Fibroblast of skin of left biceps (primary cell): ENCODE measurements at places on chromosomes 2 and 18.

- DNase-seq, result no peak
Measured at GRCh38 chr2:128108166-128108565, 17.2 kb downstream of the UGGT1 start.

GRCh38 chr2:221170548-221170947 lies 401.6 kb downstream of the EPHA4 start:
- DNase-seq, result no peak

DNA sequence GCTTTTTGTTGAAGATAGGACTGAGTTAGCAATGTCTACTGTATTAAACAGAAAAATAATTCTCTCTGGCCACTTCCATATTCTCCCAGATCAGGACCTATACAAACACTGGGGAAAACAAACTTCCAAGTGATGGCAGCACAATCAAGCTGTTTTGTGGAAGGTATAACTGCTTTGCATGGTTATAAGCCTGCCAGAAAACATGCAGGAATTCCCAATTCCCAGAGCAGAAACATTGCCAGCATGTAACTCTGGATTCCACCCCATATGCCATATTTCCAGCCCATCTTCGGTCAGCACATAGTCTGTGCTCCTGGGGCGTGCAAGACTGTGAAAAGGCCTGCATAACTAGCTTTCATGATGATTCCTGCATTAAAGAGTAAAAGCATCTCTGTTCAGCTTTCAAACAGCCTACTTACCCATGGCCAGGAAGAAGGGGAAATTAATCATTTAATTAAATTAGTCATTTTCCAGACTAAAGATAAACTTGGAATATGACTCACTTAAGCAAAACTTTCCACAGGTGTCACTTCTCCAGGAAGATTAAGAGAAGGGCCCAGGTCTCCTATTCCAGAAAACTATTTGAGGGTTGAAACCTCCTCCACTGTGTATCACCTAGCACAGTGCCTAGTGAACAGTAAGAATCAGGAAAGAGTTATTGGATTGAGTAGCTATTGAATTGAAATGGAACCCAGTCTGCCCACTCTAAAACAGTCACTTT lies 280.5 kb downstream of the NRXN1 start:
- no peak for DNase-seq

GRCh38 chr2:206642075-206643025 lies at the start of gene FAM237A:
Gene FAM237A (plus strand): TSS chr2:206642487. CDS start chr2:206644237, 1,750 bp downstream.
- DNase-seq, result peak; percentile 22

DNA sequence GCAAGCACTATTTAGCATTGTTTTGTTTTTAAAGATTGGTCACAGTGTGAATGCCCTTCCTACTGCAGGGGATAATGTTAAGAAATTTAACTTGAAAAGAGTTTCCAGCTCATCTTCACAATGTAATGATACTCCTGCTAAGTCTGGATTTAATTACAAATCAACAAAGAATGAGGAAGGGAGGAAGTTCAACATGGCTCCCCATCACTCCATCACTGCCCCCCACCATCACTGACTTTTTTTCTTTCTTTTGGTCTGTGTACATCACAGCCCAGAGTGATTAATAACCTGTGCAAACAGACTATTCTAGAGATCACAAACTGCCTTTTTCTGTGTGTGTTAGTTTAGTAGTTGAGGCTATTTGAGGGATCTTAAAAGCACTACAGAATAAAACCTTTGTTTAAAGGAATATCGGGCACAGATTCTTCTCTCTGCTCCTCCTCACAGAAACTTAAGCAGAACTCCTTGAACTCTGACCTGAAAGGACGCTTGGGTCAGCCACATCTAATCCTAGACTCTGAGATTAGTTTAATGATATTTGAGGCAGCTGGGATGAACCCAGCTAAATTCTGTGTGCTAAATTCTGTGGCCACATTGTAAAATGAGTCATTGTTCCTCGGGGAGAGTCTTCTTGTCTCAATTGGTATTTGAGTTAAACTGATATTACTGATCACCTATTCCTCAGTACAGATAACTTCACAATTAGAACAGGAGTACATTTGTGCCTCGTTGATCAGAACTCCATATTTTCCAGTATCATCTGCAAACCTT lies 47.8 kb downstream of the SATB2 start:
- no peak for DNase-seq

DNA sequence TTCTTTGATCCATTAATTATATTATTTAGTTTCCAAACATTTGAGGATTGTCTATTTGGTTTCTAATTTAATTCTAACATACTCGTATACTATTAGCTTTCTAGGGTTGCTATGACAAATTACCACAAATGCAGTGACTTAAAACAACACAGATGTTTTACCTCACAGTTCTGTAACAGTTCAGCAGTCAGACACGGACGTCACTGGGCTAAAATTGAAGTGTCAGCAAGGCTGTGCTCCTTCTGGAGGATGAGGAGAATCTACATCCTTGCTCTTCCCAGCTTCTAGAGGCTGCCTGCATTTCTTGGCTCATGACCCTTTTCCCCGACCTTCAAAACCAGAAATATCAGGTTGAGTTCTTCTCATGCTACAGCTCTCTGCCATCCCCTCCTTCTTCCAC lies 117.6 kb downstream of the TFCP2L1 start:
- DNase-seq, result no peak

- no peak for DNase-seq
Measured at GRCh38 chr2:238107525-238108422, 7.6 kb downstream of the ESPNL start.

- DNase-seq, result peak; percentile 29
Measured at GRCh38 chr18:62109676-62110075, 77.2 kb downstream of the PIGN start.

GRCh38 chr2:127048969-127049897 lies 57.7 kb downstream of the BIN1 start:
- no peak for DNase-seq

- DNase-seq, result no peak
Measured at GRCh38 chr2:886072-887022, 64.3 kb upstream of the SNTG2 start.

DNA sequence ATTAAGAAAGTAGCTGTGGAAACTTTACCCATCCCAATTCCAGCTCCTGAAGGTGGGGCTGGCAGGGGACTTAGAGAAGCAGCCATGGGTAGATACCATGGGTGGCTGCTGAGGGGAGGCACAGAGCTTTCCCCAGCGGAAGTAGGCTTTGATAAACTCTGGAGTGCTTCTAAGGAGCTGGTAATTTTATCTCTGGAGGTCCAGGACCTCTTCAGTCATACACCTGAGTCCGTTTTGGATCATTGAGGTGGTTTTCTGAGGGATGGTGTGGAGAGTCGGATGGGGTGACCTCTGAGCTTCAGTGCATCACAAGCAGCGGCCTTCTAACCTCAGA lies 36.7 kb upstream of the BMP10 start:
- no peak for DNase-seq

- no peak for DNase-seq
Measured at GRCh38 chr2:18282026-18282425, 278.4 kb downstream of the RDH14 start.

GRCh38 chr2:190031969-190032618 lies 30.4 kb downstream of the MSTN start:
- no peak for DNase-seq

GRCh38 chr18:63860531-63860930 lies 27.0 kb upstream of the SERPINB2 start:
- no peak for DNase-seq

DNA sequence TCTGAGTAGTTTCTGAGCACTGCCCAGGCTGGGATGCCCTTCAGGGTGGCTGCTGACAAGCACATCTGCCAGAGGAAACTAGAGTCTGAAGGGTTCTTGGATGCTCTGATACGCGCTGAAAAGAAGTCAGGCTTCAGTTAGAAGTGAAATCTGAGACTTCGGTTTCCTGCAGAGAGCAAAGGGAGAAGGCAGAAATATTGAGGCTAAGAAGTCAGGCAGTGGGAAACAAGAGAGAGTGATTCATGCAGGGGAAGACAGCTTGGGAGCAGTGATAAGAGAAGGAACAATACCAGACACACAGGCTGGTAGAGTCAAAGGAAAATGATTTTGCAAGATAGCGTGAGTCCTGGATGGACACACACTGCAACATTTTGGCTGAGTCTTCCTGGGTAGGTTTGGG lies 51.0 kb upstream of the BOD1L2 start:
- DNase-seq, result no peak

DNA sequence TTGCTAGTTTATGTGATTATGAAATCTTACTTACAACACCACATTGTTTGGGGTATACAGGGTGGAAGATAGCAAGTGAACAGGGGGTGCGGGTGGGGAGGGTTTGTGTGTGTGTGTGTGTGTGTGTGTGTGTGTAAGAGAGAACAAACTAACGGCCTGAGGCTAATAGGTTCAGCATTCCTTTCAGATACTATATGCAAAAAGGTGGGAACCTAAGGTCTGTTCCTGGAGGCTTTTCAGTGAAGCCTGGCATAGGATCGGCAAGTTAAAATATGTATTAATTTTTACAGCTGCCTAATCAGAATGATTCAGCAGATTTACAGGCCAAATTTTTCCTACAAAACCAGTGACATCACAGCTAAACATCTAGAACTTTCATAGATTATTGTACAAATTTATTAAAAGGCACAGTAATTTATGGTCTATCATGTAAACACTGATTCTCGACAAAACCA lies 7.6 kb upstream of the SPDYA start:
- DNase-seq, result no peak

DNA sequence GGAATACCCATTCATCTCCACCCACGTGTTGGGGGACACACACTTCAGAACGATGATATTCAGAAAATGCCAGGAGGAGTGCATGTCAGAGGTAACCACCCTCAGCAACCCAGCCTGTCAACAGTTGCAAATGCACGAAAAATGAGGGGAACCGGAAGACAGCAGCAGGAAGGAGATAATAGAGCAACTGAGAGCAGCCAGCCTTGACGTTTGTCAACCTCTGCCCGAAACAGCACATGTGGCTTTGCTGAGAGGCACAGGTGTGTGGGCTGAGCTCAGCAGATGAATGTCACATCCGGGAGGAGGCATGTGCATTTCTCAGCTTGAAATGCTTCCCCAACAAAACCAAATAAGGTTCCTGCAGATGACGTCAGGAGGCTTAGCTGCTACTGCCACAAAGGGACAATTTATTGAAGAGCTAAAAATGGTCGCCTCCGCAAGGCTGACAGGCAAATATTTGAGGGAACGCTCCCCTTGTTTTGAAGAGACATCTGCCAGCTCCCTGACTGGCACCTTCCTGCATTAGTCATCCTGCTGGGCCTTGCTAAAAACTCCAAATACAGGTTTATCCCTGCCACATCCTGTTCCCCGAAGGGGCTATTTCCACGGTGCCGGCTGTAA lies 419.0 kb downstream of the NBAS start:
- no peak for DNase-seq

DNA sequence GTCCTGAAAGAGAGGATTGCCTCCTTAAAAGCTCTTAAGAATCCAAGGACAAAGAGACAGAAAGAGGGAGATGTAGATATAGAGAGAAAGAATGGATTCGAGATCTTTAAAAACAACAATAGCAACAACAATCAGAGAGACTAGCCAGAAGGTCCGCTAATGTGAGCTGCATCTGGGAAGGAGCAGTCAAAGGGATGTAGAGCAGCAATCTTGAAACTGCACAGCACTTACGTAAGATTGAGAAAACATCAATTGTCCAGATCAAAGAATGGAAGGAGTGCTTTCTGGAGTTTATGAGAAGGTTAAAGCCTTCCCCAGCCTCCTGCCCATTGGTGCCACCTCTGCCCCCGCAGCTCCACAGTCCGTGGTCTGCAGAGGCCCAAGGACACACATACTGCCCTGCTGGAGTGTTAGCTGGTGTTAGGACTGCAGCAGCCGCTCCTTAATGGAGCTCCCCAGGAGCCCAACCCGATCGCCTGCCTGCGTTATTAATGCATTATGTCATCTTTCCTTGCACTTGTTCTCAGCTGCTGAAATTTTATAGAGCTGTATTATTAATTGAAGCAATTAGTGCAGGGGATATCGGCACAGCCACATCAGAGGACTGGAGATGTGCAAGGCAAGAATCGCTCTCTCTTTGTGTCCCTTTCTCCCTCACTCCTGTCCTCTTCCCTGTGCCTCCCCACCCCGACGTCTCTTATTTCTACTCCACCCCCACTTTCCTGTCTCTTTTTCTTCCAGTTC lies 94.2 kb upstream of the STPG4 start:
- no peak for DNase-seq

DNA sequence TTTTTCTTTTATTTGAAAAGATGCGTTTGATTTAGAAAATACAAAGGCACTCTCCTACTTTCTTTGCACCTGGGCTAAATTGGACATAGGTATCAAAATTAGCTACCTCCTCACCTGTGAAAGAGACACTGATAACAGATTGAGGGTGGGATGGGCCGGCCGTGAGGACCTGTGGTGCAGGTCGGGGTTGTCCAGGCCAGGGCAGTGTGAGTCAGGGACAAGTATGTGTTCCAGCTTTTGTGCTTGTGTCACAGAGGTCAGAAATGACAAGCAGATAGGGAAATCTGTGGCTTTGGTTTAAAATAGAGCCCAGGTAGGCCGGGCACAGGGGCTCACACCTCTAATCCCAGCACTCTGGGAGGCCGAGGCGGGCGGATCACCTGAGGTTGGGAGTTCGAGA lies 22.6 kb downstream of the MYL12B start:
- DNase-seq, result no peak

- DNase-seq, result no peak
Measured at GRCh38 chr2:26002632-26003310, 20.5 kb upstream of the KIF3C start.

GRCh38 chr18:47868744-47869143 lies 61.7 kb downstream of the SMAD2 start:
- DNase-seq, result no peak

GRCh38 chr2:108074150-108074549 lies 87.8 kb downstream of the SLC5A7 start:
- no peak for DNase-seq

GRCh38 chr18:53698907-53699306 lies 525.6 kb downstream of the MBD2 start:
- peak; percentile 13 for DNase-seq

GRCh38 chr2:96954011-96954846 lies 32.2 kb downstream of the FAM178B start:
- DNase-seq, result no peak

GRCh38 chr2:221810245-221810644 lies 238.1 kb upstream of the EPHA4 start:
- no peak for DNase-seq

DNA sequence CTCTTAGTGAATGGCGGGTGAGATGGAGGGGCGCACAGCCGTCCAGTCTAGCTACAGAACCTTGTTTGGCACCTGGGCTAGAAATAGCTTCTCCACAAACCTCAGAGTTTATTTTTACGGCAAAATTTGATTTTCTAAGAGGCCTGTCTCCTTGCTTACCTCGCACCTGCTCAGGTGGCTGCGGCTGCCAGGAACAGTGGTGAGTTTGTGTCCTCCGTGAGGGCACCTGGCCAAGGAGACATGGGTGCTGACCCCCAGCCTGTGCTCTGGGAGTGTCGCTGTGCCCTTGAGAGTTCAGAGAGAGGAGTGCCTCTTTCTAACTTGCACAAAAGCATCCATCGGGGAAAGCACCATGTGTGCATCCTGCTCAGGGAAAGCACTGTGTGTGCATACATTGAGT lies 97.2 kb downstream of the KLHL29 start:
- DNase-seq, result no peak

GRCh38 chr2:205003288-205003687 lies 458.0 kb downstream of the PARD3B start:
- no peak for DNase-seq
